HFFc6 (cell line): ENCODE measurements at places on chromosomes 11 and 22.

GRCh38 chr11:107744736-107745135 is 32.9 kb upstream of the SLN start:
- DNase-seq: no peak

DNA sequence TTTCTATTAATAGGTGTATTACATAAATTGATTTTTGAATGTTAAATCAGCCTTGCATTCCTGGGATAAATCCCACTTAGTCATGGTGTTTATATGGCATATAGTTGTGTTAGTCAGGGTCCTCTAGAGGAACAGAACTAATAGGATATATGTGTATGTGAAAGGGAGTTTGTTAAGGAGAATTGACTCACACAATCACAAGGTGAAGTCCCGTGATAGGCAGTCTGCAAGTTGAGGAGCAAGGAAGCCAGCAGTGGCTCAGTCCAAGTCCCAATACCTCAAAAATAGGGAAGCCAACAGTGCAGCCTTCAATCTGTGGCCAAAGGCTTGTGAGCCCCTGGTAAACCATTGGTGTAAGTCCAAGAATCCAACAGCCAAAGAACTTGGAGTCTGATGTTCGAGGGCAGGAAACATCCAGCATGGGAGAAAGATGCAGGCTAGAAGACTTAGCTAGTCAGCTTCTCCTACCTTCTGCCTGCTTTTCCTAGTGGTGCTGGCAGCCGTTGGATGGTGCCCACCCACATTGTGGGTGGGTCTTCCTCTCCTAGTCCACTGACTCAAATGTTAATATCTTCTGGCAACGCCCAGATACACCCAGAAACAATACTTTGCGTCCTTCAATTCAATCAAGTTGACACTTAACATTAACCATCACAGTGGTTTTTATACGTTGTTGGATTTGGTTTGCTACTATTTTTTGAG is 12.9 kb downstream of the SFI1 start:
- peak; percentile 8 for DNase-seq

GRCh38 chr22:36227396-36227795 is 11.9 kb downstream of the APOL2 start:
- no peak for DNase-seq

DNA sequence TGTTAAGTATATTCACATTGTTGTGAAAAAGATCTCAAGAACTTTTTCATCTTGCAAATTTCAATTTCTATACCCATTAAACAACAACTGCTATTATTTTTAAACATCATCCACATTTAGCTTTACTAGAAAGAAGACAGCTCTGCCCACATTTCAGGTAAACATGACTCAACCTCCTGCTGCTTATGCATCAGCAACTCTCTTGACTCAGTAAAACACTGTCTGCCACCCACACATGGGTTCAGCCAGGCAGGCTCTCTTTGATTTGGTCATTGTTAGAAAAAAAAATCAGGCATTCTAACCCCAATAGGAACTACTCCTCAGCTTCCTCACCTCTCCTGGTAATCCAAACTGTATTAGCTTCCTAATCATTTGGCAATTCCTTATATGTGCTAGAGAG is 5.1 kb upstream of the ENDOD1 start:
- DNase-seq: no peak

GRCh38 chr22:17906978-17907747 is 117.2 kb downstream of the MICAL3 start:
- DNase-seq: no peak

- no peak for DNase-seq
These were observed 436.2 kb downstream of the BUD13 start for GRCh38 chr11:116336540-116336939.

- DNase-seq: peak; percentile 48
These were observed 12.3 kb downstream of the NARS2 start for GRCh38 chr11:78562398-78562797.

DNA sequence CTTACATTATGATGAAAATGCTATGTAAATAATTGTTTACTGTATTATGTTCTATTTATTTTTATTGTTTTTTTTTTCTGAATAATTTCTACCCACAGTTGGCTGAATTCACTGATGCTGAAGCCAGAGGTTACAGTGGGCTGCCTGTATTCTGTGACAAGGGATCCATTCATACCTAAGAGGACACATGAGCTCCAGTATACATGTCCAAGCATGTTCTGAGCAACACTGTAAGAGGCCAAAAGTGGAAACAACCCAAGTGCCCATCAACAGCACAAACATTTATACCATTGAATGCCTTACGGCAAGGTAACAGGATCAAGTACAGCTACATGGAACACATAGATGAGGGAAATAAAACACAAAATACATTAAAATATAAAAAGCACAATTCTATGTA is 1.4 kb upstream of the SRSF8 start:
- no peak for DNase-seq

GRCh38 chr22:36331306-36331911 is 56.4 kb downstream of the MYH9 start:
- DNase-seq: peak; percentile 90

DNA sequence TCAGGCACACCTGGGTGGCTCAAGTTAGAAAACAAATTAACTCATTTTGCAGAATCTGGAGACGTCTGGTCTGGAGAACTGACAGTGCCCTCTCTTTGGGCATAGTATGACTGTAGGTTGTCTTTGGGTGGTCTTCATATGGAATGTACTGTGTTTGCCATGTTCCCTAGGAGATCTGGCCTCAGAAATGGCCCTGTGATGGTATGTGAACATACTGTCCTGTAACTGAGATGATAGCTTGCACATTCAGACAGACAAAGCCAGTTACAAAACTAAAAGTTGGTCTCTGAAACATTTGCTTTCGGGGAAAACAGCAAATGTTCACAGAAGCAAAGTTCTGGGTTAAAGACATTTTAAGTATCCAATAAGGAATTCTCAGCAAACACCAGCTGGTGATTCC is 29.7 kb downstream of the CD44 start:
- no peak for DNase-seq

GRCh38 chr22:40819599-40820140 is 524 bp upstream of the SLC25A17 start:
- DNase-seq: peak; percentile 58

DNA sequence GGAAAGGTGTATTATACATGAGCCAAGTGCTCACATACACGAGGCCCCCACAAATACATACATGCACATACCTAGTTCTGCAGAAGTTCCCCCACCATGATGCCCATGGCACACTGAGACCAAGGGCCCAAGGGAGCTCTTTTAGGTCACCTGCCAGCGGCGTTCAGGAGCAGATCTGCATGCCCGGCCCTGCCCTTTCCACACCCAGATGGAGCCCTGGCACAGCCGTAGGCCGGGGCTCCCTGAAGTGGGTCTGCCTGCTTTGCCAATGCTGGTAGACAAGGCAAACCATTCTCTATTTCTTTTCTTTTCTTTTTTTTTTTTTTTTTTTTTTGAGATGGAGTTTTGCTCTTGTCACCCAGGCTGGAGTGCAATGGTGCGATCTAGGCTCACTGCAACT is 21.5 kb downstream of the NFAM1 start:
- no peak for DNase-seq

GRCh38 chr11:8218840-8219239 is 44.8 kb downstream of the LMO1 start:
- DNase-seq: no peak

- DNase-seq: no peak
These were observed 5.1 kb downstream of the POU2AF3 start for GRCh38 chr11:111303461-111303860.

DNA sequence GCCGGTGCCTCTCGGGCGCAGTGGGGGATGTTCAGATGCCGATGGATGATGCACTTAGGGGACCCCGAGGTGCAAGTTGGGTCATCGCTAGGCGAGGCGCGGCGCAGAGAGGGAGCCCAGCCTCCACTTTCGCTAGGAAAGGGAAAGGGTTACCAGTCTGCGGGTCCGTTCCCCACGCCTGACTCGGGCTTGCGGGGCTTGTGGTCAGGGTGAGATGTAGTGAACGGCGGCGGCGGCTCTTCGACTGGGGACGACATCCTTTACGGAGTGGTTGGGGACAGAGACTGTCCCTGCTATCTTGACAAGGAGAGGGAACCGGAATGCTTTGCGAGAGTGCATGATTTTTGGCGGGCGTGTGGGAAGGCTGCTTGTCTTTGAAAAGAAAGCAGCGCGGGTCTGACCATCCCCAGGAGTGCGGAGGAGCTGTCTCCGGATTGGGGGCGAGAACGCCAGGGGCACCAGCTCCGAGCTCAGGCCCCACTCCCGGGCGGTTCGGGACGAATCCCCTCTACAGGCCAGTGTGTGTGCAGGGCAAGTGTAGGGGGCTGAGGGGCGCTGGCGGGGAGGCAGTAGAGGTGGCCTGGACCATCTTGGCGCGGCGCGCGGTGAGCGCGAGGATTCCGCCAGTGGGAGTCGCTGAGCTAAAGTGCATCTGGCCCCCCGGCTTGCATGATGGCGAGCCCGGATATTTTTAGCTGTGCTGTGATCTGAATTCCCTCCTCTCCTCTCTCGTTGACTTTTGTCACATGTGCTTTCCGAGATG is 1.1 kb downstream of the FAT3 start:
- no peak for DNase-seq

DNA sequence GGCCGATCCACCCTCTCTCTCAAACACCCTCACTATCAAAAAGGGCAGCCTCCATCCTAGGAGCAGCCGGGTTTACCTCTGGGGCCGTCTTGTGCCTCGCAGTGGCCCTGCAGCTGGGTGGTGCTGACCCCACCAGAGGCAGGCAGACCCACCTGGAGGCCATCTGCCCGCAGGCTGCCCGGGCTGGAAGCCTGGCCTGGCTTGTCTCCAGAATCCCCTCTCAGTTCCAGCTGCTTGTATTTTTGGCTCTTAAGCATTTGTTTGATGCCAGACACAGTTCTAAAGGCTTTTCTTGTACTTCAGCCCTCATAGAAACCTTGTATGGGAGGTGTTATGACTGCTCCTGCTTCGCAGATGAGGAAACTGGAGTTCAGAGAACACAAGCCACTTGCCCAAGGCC is 4.2 kb upstream of the NFAM1 start:
- DNase-seq: no peak

- DNase-seq: peak; percentile 40
These were observed 399.1 kb upstream of the DDI1 start for GRCh38 chr11:103637295-103637694.

- no peak for DNase-seq
These were observed 180.6 kb downstream of the TBC1D22A start for GRCh38 chr22:46942799-46943785.

GRCh38 chr11:70445605-70446004 is 47.3 kb downstream of the CTTN start:
- DNase-seq: no peak

- no peak for DNase-seq
These were observed 3.4 kb downstream of the APOA1 start for GRCh38 chr11:116833816-116834534.

DNA sequence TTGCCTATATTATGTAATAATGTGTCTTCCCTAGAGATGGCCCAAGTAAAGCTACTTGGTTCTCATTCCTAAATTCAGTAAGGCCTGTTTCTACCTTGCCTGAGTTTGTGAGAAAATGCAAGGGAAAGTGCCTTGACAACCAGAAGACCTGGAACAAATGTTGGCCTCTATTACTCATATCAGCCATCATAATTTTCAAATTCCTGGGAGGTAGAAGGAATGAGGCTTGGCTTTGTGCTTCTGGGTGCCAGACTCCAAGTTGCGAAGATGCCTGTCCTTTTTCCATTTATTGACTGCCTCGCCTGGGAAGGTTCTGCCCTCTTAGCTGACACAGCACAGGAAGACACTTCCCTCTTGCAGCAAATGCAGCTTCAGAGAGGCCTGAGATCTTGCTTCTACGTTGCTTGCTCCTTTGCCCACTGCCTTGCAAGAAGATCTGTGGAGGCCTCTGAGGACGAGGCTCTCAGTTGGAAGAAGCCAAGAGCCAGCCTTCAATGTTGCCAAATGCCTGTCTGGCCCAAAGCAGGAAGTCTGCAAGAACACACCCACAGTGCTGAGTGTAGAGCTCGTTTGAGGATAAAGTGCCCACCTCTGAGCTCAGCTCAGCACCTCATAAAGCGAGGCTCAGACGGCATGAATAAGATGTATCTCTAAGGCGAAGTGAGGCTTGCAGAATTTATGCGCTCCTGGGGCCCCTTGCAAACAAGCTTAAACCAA is 120.1 kb downstream of the GALNT18 start:
- no peak for DNase-seq

- no peak for DNase-seq
These were observed 57.4 kb upstream of the NUP160 start for GRCh38 chr11:47905358-47906059.

- DNase-seq: no peak
These were observed 3.2 kb downstream of the TBC1D10C start for GRCh38 chr11:67406969-67407687.

- DNase-seq: no peak
These were observed 2.9 kb upstream of the SVIP start for GRCh38 chr11:22832315-22833015.

DNA sequence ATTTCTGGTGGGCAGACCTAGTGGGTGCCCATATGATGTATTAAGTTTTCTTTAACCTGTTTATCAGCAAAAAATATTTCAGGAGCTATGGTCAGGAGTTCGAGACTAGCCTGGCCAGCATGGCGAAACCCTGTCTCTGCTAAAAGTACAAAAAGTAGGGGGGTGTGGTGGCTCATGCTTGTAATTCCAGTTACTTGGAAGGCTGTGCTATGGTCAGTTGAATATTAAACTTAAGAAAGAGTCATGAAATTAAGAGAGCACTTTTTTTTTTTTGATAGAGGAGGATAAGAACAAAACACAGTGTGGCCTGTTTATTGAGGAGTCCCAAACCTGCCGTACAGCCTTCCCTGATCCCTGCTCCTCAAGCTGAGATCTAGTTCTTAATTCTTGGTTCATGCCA is 29.8 kb downstream of the OR6Q1 start:
- no peak for DNase-seq

DNA sequence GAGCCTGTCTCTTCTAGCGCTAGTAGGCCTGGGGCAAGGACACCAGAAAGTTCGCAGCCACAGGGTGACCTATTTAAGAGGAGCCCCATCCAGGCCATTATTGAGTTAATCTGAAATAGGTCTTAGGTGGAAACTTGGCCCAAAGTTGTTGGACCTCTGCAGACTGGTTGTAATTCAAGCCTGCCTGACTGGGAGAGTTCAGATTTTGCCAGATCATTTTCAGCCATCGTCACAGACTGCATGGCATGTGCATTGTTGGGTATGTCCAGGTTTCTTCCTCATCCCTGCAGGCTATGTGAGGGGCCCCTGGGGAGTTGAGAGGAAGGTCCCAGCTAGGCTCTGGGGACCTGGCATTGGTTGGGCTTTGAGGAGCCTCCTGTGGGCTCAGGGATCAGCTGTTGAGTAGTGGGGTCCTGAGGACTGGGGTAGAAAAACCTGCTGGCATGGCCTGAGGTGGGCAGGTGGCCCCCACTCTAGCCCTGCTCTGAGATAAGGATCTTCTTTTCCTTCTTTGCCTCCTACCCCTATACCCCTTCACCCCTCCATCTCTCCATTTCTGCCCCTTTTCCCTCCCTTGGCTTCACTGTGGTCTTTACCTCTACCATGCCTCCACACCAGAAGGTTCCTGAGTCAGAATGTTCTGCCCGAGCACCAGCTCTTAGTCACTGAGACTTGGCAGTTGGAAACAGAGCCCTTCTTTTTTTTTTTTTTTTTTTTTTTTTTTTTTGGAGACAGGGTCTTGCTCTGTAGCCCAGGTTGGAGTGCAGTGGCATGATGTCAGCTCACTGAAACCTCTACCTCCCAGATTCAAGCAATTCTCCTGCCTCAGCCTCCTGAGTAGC is 112.7 kb downstream of the MORC2 start:
- DNase-seq: no peak
